Activated CD4-positive, alpha-beta T cell treated with anti-CD3 and anti-CD28 coated beads, Interleukin-2, amount 50 U/mL, for 48 hours (primary cell): ENCODE measurements at places on chromosomes 2 and 18.

- no peak for DNase-seq
These were observed 6.3 kb upstream of the CCNT2 start for GRCh38 chr2:134912361-134912760.

DNA sequence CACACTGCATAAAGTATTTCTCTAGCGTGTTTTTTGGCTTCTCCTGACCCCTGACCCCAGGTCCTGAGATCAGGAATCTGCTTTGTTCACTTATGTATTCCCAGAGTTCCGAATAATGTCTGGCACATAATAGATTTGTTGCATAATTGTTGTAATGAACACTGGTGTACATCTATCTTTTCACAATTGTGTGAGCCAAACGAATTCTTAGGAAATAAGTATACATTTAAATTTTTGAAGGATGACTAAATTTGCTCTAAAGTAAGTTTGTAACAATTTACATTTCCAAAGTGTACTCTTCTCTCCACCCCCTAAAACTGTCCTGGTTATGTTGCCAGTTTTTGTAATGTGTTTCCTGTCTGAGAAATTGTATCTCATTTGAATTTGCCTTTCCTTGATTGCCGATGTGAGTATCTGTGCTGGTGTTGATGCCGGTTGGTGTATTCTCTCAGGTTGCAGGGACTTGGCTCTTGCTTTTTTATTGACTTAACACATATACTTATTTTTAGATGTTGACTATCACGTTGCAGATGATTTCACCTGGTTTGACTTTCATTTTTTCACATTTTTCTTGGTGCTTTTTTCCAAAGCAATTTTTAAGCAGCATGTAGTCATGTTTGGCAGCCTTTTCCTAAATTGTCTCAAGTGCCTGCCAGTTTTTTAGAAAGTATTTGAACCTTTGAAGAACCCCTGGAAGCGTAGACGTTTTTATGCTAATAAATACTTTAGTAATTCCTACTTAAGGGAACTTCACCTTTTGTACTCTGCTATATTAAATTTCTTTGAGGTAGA lies 16.1 kb upstream of the FARP2 start:
- no peak for DNase-seq

GRCh38 chr2:207176247-207176646 lies 10.5 kb upstream of the KLF7 start:
- no peak for DNase-seq

DNA sequence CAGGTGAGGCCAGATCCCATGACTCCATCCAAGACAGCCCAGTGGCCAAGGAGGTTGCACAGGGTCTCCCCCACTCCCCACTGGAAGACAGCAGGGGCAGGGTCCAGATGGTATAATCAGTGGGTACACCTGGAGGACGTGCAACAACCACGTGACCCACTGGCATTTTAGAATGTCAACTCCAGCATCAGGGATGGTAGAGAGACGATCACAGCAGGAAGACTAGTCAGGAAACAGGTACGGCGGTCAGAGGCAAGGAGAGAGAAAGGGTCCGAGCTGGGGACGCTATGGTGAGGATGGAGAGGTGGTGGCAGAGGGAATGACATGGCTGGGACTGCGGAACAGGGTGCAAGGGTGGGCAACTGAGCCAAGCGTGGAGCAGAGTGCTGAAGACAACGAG lies 23.0 kb downstream of the SERTAD2 start:
- DNase-seq, result no peak

- no peak for DNase-seq
These were observed 96.9 kb upstream of the MSTN start for GRCh38 chr2:190159453-190159852.

GRCh38 chr2:62672601-62673000 lies 32.9 kb upstream of the EHBP1 start:
- no peak for DNase-seq

DNA sequence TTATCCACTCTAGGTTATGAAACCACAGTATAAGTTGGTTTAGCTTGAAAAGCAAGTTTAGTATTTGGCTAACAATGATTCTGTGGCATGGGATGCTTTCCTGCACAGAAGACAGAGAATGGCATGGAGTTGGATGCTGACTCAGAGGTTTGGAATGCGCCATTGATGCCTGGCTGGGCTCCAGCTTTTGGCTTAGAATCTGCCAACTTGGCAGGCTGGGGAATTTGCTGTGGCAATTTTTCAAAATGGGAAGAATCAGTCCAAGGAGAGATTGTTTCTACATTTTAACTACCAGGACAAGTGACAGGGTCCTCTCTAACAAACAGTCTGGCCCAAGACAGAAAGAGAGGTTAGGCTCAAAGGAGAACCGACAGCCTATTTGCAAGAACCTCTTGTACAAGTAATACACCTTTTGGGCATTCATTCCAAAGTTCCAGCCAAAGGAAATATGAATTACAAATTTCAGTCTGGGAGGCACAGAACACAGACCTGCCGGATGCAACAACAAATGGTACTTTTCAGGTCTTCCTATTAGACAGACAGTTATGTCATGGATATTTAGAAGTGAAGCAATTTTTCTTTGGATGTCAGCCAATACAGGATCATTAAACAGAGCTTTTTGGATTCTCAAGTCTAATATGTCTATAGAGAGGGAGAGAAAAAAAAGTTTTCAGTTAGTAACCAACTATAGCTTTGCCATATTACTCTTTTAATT lies 1027.7 kb downstream of the TMEM182 start:
- DNase-seq, result no peak

GRCh38 chr18:25169701-25170100 lies 182.3 kb downstream of the ZNF521 start:
- DNase-seq, result no peak

- DNase-seq, result no peak
These were observed 14.4 kb upstream of the STON1 start for GRCh38 chr2:48515513-48515985.

GRCh38 chr18:57331718-57332117 lies 20.6 kb upstream of the ST8SIA3 start:
- DNase-seq, result no peak

DNA sequence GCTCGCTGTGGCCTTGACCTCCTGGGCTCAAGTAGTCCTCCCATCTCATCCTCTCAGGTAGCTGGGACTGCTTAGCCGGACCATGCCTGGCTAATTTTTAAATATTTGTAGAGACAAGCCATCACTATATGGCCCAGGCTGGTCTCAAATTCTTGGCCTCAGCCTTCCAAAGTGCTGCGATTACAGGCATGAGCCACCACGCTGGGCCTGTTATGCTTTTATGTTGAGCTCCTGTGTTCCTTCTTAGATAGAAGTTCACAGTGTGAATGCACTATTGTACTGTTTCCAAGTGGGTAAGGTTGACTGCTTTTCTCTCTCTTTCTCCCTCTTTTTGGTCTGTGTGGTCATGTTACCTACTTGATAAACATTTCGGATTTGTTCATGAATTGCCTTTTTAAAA lies 61.9 kb downstream of the SMCHD1 start:
- no peak for DNase-seq

DNA sequence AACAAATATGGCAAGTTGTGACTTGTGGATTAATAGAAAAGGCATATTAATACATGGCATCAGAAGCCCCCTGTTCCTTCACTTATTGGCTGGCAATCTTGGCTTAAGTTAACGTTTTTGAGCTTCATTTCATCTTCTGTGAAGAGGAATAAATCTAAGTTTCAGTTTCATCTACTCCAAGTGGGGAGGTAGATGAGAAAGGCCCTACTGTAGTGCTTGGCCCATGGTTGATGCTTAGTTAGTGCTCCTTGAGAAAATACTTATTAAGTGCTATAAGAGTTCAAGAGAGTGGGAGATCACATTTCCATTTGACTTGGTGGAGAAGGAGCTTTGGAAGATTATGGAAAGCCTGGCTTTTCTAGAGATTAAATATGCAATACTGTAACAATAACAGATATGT lies 244.3 kb downstream of the BABAM2 start:
- DNase-seq, result no peak

- DNase-seq, result no peak
These were observed 183.5 kb downstream of the HNMT start for GRCh38 chr2:138147796-138148195.

DNA sequence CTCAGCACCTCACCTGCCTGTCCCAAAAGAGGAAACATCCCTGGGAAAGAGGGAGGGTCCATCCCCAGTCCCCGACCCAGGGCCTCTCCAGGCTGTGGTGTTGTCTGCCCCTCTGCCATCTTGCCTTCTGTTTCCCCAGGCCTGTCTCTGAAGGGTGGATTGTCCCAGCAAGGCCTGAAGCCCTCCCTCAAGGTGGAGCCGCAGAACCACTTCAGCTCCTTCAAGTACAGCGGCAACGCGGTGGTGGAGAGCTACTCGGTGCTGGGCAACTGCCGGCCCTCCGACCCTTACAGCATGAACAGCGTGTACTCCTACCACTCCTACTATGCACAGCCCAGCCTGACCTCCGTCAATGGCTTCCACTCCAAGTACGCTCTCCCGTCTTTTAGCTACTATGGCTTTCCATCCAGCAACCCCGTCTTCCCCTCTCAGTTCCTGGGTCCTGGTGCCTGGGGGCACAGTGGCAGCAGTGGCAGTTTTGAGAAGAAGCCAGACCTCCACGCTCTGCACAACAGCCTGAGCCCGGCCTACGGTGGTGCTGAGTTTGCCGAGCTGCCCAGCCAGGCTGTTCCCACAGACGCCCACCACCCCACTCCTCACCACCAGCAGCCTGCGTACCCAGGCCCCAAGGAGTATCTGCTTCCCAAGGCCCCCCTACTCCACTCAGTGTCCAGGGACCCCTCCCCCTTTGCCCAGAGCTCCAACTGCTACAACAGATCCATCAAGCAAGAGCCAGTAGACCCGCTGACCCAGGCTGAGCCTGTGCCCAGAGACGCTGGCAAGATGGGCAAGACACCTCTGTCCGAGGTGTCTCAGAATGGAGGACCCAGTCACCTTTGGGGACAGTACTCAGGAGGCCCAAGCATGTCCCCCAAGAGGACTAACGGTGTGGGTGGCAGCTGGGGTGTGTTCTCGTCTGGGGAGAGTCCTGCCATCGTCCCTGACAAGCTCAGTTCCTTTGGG lies 47.2 kb downstream of the BOLA3 start:
- no peak for DNase-seq

GRCh38 chr2:113887009-113887792 lies 2.7 kb upstream of the ACTR3 start:
- no peak for DNase-seq

- no peak for DNase-seq
These were observed 37.1 kb downstream of the FAM161A start for GRCh38 chr2:61816480-61817355.

DNA sequence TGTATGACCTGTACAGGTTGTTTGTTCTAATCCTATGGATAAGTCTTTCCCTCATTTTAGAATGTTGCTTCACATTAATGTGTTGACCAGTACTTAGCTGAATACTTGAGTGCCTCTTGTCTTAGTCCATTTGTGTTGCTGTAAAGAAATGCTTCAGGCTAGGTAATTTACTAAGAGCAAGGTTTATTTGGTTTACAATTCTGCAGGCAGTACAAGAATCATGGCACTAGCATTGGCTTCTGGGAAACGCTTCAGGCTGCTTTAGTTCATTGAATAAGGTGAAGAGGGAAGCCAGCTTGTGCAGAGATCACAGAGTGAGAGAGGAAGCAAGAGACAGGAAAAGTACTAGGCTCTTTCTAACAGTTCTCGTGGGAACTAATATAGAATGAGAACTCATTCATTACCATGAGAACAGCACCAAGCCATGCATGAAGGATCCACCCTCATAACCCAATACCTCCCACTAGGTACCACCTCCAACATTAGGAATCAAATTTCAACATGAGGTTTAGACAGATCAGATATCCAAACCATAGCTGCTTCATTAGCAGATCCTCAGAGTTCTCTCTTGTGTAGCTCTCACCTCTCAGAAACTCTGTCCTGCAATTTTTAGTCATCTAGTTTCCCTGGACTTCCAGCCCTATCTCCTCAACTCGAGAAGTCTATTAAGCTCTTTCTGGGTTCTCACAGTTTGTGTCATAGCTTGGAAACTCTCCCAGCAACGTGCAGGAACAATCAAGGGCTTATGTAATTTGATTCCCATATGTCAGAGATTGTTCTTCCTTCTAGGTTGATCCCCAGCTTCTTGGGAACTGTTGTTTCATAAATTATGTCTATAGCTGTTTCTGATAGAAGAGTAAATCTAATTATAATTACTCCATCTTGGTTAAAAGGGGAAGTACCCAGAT lies 2082.3 kb upstream of the CELF4 start:
- no peak for DNase-seq

DNA sequence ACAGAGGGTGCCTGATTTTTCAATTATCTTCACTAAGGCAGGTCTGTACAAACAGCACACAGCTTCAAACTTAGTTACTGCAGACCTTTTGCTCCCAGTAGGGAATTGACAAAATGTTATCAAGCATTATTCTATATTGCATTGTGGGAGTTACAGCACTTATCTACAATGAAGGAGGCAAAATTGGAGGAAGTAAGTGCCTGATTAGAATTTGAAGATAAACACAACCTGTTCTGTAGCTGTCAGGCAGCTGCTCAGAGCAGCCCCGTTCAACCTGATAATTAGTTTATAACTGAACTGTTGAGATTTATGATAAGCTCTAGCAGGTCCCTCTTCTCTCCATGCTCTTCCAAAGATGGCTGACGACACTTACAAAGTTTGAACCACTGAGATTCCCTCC lies 364.4 kb upstream of the CYRIA start:
- no peak for DNase-seq

DNA sequence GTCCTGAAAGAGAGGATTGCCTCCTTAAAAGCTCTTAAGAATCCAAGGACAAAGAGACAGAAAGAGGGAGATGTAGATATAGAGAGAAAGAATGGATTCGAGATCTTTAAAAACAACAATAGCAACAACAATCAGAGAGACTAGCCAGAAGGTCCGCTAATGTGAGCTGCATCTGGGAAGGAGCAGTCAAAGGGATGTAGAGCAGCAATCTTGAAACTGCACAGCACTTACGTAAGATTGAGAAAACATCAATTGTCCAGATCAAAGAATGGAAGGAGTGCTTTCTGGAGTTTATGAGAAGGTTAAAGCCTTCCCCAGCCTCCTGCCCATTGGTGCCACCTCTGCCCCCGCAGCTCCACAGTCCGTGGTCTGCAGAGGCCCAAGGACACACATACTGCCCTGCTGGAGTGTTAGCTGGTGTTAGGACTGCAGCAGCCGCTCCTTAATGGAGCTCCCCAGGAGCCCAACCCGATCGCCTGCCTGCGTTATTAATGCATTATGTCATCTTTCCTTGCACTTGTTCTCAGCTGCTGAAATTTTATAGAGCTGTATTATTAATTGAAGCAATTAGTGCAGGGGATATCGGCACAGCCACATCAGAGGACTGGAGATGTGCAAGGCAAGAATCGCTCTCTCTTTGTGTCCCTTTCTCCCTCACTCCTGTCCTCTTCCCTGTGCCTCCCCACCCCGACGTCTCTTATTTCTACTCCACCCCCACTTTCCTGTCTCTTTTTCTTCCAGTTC lies 94.2 kb upstream of the STPG4 start:
- DNase-seq, result no peak
